ENCODE measurements at places on chromosomes 7 and 10. TPM values are rescaled to one million over a fixed set of nuclear protein-coding genes. Genes with fewer than 3 reads are reported as not detected.

DNA sequence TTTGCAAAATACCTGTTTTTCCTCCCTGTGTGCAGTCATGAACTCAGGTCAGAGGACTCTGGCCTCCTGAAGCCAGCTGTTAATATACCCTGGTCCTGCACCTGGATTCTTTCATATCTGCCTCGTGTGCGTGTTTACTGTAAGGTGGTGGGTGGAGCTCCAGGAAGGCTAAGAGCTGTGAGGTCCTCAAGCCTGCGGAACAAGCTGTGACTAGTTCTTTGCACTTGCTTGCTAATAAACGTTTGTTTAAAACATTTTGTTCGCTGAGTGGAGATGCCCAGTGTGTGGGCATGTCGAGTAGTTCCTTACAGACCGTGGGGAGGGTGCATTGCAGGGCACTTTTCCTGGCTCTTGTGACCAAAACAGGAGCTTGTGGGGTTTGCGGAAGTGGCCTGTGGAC is 139.0 kb downstream of the DOCK1 start:
- DNase-seq, result no peak

DNA sequence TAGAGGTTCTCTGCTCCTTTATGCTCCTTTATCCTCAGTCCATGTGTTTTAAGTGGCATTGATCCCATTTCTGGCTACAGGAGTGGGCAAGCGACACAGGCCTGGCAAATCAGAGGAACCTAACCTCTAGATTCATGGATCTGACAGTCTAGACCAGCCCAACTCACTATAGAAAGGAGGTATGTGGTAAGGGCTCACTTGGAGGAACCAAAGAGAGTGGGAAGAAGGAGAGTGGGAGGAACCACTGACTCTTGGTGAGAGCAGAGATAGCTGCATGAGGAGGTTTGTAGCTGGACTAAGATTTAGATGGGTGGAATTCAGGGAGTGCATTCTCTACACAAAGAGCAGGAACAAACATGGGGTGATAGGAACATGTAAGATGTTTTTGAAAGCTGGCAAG is 11.6 kb upstream of the FRAT1 start:
- no peak for DNase-seq

DNA sequence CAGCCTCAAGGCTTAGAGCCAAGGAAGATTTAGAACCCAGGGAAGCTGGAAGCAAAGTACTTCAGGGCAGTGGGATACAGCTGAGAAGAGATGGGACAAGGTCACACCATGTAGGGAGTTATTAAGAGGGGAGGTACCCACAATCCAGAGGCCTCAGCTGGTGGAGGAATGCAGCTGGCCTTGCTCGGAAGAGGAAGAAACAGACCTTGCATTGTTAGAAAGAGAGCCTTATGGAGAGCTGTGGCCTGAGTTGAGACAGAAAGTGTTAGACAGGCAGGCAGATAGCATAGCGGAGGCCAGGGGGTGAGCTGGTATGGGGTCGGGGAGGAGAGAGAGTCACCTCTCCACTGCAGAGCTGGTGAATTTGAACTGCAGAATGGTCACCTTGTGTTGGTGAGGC is 173.1 kb downstream of the JCAD start:
- DNase-seq, result no peak

DNA sequence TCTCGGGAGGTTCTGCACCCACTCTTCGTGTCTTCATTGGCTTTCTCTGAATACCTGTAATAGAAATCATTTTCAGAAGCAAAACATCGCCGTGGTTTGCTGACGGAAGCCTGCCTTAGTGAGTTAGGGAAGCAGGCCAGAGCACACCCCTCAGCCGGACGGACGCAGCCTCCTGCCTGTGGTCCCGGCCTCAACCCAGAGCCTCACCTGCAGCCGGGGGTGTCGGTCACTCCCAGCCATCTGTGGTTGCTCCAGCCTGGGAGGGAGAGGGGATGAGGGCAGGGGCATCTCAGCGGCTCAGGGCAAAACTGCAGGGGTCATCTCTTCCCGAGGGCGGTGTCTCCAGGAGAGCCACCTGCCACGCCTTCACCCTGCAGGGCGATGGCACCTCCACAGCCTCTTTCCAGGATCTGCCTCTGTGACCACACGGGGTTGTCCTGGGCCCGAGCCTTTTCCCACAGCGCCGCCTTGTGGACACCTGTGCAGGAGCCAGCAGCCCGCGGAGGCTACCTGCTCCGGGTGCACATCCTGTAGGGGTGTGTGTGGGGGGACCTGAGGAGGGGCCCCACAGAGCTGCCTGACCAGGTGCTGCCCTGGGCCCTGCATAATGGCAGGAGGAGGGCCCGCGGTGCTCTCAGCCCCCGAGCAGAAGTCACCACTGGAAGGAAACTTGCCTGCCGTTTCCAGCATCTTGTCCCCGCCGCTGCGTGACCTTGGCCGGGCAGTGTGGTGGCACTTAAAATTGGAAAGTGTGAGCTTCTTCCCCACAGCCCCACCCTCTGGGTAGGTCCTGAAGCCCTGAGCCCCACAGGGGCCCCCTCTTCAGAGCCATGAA is 21.6 kb upstream of the AP5Z1 start:
- no peak for DNase-seq

GRCh38 chr7:1101563-1102431 is 13.9 kb downstream of the GPER1 start:
- no peak for DNase-seq

- DNase-seq, result no peak
Observed at GRCh38 chr10:70761031-70761601, 24.1 kb downstream of the TBATA start.

GRCh38 chr10:3700531-3701076 is 84.4 kb downstream of the KLF6 start:
- no peak for DNase-seq

Gene SLIT1
- total RNA-seq, result not detected

Gene CYP2C19
- total RNA-seq, result 1.1 TPM

DNA sequence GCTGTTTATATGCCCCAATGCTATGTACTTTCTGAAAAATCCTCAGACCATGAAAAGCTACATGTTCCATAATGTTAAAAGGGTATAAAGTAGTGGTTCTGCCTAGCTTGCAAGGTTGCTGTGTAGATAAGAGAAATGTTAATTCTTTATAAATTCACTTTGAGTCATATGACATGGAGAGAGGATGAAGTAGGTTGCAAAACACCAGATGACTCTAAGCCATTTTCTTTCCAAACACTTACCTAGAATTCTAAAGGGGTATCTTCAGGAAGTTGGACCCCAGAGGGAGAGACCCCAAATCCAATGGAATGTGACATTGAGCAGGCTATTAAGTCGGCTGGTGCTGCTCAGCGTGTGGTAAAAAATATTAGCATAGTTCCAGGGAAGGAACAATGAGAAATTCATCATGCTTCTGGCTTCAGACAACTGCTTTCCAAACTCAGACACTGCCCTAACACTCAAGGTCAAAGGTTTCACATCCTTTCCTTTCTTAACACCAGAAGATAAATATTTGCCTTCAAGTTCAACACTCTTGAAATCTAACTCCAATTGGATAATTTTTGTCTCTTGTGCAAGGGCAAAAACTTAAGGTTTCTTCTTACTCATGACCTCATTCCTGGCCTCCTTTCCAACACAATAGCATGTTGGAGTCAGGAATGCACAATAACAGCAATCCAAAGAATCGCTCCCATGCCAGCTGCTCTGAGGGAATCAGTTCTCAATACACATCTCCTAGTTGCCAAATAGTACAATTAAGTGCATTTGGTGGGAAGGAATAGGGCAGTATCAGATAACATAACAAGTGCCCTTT is 100.7 kb upstream of the AFAP1L2 start:
- DNase-seq, result no peak

Measured in esophagus squamous epithelium (tissue), 5 donors.